ENCODE measurements at places on chromosomes 7 and 10.

GRCh38 chr10:97376413-97376812, 24.7 kb downstream of the RRP12 start:
- no peak for DNase-seq

GRCh38 chr7:35036361-35037171, 719 bp downstream of the DPY19L1 start:
- DNase-seq: peak; percentile 44

DNA sequence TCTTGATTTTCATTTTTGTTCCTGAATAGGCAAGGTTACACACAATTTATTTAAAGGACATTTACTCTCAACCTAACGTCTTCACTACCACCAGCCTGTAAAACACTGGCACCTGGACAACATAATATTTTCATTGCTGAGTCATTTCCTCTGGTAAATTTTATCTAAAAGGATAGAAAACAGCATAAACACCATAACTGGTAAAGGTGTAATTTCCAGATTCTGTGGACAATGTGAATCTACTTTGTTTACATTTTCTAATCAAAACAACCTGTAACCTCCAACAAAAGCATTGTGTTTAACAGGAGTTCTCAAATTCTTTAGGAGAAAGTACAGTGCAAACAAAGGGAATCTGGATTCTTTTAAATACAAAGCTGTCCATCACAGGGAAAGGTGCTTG, 472.0 kb upstream of the AKR1E2 start:
- DNase-seq: no peak

DNA sequence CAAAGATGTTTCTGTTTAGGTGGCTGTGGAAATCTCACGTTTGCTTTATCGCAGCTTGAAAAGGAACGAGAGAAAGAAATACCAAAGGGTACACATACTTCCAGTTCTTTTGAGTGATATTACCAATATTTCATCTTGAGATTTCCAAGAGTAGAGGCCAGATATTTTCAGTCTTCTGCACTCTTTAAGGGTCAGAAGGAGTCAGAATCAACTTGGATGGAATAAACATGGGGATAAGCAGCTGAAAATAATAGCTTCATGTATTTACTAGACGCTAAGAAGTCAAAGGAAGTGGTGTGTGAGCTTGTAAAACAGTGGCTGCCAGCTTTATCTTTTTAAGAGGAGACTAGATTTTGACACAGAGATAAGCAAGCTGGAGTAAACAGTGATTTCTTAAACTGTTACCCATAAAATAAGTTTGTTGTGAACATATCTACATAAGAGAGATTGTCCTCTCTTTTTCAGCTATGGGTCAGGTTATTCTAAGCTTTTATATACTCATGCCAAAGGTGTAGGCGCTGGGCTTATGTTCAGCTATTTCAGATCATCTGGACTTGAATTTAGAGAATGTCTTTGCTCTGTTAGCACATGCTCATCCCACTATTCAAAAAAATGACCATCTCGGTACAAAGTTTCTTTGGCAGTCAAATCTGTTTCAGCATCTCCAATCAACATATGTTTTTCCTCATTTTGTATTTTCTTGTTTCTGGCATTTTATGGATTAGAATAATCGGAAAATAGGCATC, 170.8 kb upstream of the TCF7L2 start:
- DNase-seq: no peak

DNA sequence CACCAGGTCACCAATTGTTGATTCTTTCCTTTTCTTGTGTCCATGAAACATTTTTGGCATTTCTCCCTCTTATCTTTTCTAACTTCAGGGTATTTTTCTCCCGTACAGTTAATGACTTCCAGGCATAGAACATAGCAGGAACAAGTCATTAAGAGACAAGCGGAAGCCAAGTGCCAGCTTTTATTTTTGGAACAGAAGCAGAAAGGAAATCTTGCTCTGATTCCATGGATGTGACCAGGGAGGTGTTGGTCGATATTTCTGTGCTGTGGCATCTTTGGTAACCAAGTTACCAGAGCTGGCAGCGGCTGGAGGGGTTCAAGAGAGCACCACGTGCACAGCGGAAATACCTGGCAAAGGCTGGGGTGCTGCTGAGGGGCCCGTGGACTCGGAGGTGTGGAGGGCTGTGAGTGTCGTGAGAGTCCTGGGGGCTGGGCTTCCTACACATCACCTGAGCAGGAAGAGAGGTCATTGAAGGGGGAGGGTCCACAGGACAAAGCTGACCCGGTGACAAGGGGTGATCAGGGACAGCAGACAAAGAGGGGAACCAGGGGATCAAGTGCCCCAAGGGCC, 1.8 kb downstream of the LLCFC1 start:
- no peak for DNase-seq

DNA sequence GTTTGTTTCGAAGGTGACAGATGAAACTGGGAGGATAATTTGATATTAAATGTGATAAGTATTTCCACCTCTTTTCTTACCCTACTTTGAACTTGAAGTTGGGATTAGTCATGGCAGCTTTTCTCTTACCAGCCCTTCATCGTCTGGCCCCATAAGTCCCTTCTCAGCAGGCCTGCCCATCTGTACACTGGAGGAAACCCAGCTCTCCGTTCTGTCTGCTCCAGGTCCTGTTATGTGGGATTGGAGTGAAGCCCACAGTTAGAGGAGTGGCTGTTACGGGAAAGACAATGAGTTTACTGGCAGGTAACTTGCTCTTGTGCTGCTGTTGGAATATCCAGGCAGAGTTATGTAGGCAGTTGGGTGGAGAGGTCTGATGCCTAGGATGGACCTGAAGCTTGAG, 127.3 kb downstream of the CAMK1D start:
- DNase-seq: no peak

- no peak for DNase-seq
These were observed 1.0 kb downstream of the EIF3B start for GRCh38 chr7:2355705-2356008.

DNA sequence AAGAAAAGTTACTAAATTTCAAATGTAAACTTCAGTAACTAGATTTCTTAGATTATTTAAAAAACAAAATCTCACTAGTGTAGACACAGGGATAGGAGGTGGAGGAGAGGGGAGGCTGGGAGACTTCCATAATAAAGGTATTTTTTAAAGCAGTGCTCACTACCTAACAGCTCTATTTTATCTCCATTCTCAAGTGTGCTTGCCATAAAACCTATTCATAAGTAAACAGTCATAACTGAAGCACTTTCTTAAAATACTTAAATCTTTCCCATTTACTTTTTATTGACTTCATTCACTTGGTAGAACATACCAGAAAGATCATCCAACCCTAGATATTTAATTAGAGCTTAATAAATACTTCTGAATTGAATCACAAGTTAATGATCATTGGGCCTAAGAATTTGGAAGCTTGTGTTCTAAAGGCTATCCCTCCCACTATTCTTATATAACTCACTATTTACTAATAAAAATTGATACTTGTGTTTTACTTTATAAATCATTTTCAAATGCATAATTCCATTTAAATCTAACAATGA, 107.4 kb downstream of the SNX13 start:
- no peak for DNase-seq

DNA sequence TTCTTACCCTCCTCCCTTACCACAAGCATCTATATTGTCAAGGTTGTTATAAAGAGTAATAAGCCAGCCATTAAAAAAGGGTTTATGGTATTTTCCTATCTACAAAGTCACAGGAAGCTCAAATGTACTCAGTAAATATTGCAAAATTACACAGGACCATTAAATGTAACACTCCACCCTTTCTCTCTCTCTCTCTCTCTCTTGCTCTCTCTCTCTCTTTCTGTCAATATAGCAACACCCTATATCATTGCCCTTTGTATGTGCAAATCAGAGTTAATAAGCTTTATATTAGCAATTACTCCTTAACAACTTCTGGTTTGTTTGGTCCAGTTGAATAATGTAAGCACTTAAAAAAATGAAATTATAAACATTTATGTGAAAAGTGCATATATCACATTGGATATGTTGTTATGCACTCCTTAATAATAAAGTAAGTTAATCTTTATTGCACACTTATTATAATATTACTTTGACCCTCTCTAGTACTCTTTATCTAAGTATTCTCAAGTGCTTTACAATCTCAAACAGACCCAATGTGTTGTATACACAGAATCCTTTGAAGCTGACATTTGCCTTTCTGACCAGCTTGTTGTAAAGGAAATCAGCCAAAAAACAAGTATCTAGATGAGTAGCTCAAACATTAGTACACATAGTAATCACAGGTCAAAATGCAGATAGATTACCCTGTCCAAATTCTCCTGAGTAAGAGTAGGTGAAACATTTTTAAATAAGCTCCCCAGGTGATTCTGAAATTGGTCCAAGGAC, 93.2 kb downstream of the CFTR start:
- no peak for DNase-seq

GRCh38 chr7:3250725-3251124, 50.3 kb upstream of the SDK1 start:
- DNase-seq: no peak

DNA sequence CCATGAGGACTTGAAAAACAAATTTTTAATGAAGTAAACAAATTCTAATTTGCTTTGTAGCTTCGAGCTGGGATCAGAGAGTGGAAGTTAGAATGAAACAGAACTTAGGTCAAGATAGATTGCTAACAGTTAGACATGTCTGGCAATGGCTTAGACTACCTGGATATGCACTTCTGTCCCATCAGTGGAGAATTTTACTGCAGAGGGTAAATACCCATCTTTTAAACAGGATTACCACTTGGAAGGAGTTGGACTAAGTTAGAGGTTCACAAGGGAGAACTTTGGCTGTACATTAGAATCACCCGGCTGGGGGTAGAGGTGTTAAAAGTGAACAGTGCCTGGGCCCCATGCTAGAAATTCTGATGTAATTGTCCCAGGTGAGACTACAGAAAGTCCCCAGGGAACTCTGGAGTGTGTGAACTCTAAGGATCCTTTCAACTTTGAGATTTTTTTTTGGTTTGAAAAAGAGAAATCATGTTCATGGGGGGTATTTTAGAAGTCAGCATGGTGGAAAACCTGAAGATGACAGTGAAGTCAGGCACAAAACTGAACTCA, 35.5 kb downstream of the ENTPD1 start:
- DNase-seq: no peak

DNA sequence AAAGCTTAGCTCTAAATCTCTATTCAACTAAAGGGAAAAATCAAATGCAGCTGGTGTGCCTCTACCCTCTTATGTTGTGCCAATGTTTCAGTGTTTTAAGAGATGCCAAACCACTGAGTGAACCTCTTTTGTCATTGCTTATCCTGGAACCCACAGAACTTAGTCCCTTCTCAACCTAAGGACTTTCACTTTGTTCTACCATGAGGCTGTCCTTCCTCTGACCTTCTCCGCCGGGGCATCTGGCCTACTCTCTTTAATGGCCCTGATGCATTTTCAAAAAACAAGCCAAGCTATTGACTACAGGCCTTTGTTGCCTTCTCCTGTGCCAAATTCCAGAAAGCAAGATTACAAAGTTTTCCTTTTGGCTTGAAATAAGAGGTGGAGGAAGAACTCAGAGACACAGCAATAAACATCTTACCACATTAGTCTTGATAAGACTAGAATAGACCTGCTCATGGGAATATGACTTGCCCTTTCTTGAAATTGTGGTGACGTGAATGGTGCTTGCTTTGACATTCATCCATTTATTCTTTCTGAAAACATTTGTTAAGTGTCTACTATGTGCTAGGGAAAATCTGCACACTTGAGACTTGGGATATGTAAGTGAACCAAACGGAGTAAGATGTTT, 253.2 kb upstream of the SMIM30 start:
- DNase-seq: no peak

GRCh38 chr10:85606401-85606800, 760.2 kb downstream of the GRID1 start:
- no peak for DNase-seq

DNA sequence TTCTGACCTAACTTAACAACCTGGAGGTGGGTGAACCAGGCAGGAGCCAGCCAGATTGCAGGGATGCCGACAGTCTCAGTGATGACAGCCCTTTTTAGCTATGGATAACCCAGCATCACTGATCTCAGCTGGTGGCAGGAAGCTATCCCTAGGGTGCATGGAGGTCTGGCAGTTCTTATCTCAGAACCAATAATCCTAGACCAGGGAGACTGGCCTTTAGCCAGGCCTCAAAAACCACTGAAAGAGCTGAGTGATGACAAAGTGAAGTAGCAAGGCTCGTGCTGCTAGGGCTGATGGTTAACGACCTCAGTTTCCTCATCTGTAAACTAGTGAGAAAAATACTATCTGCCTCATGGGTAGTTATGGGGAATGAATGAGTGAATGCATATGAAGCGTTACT, 112.5 kb downstream of the RALA start:
- DNase-seq: no peak

- DNase-seq: no peak
These were observed 93.5 kb downstream of the CREM start for GRCh38 chr10:35219891-35220890.

- DNase-seq: no peak
These were observed 62.3 kb downstream of the TFPI2 start for GRCh38 chr7:93828260-93828659.

GRCh38 chr10:21978191-21978862, 25.2 kb downstream of the DNAJC1 start:
- no peak for DNase-seq

DNA sequence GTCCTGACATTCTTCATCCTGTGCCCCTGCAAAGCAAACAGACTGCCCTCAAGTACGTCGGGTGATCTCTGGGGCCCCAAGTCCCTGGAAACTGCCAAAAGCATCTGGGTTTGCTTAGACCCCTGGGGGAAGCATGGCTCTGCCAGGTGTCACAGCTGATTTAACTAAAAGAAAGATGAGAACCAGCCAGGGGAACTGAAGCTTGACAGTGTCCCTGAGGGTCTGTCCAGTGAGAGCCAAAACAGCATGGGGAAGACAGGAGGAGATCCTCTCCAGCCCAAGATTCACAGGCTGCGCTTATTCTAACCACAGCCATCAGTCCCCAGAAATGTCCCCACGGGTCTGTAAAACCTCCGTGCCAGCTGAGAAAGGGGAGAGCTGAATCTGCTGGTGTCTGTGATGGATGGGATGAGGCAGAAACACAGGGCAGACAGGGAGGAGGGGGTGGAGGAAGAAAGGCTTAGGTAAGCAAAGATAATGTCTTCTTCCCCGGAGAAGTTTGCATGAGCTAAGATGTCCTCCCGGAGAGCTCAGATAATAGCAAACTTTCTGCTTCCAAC, 21.3 kb downstream of the CCDC3 start:
- no peak for DNase-seq

- no peak for DNase-seq
These were observed 23.5 kb downstream of the VCL start for GRCh38 chr10:74021248-74022055.

DNA sequence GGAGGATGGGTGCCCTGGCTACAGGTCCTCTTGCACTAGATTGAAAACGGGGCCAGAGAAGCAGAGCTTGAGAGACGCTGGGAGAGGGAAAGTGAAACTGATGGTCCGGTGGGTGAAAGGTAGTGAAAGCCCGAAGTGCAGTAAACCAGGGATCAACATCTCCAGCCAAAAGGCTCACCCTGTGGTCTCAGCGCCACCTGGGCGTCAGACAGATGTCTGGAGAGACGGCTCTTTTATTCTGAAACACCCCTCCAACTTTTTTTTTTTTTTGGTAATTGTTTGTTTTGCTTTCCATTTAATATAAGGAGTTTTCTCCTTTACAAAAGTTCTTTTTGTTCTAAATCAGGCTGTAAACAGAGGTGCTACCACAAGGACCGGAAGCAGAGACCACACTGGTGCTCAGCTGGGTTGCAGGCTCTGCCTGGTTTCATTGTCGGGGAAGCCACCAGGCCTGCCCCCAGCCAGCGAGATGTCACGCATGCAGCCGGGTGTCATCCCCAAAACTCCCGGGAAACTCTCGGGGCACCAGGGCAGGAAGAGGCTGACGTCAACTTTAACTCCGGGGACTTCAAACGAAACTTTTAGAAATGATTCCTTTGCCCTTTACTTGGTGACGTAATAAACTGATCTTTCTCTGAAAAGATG, 11.2 kb downstream of the IL2RA start:
- DNase-seq: peak; percentile 81
